Dermis microvascular lymphatic vessel endothelial cell (primary cell): ENCODE measurements at places on chromosomes 4 and X. TPM values are rescaled to one million over a fixed set of nuclear protein-coding genes. Genes with fewer than 3 reads are reported as not detected.
A peak's percentile ranks its signal among the peaks of the same experiment; 100 is the strongest.

The STBD1 gene
- total RNA-seq, result 0.89 and 1.9 TPM in 2 replicates

GRCh38 chr4:11005300-11005699 lies 320.7 kb upstream of the CLNK start:
- no peak for DNase-seq

The ENPP6 gene
- total RNA-seq, result under 0.01 TPM in 1 of 2 replicates, not detected in the other

The GYPB gene
- total RNA-seq, result not detected in 2 replicates

- peak; percentile 67 for DNase-seq
Observed at GRCh38 chr4:149264093-149264733, 551.4 kb downstream of the IQCM start.
